ENCODE measurements at places on chromosomes 16 and 17.

- DNase-seq, result peak; percentile 71
Observed at GRCh38 chr17:48593840-48594537, 410 bp upstream of the HOXB5 start.

DNA sequence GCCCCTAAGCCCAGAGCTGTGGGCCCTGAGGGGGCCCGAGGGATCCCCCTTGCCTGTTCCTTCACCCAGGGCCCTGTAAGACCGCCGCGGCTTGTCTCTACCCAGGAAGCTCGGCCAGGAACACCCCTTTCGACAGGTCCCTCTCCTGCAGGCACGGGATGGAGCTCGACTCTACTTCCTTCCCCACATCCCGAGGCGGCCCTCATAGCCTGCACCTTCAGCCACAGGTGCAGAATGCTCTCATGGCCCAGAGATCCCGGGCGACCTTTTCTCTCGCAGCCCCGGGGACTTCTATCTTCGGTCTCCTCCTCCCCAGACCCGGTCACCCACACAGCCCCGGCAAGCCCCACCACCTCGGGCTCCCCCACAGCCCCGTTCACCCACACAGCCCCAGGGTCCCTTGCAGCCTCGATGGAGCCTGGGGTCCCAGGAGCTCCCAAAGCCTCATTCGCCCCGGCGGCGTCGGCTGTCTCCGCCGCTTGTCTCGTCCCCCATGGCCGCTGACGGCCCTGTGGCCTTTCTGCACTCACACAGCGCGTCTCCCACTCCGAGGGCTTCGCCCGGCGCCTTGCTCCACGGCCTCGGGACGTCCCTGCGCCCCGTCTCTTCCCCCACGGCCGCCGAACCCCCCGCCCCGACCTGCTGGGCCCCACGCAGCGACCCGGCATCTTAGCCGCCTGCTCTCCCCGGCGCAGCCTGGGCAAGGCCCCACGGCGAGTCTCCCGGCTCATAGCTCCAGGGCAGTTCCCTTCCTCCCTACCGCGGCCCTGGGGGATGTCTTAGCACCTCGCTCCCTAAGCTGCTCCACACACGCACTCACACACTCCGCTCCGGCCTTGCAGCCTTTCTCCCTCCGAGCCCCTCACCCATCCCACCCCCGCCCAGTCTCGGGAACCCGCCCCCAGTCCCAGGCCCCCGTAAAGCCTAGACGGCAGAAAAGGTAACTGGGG, 650 bp downstream of the KIAA0753 start:
- DNase-seq, result no peak

DNA sequence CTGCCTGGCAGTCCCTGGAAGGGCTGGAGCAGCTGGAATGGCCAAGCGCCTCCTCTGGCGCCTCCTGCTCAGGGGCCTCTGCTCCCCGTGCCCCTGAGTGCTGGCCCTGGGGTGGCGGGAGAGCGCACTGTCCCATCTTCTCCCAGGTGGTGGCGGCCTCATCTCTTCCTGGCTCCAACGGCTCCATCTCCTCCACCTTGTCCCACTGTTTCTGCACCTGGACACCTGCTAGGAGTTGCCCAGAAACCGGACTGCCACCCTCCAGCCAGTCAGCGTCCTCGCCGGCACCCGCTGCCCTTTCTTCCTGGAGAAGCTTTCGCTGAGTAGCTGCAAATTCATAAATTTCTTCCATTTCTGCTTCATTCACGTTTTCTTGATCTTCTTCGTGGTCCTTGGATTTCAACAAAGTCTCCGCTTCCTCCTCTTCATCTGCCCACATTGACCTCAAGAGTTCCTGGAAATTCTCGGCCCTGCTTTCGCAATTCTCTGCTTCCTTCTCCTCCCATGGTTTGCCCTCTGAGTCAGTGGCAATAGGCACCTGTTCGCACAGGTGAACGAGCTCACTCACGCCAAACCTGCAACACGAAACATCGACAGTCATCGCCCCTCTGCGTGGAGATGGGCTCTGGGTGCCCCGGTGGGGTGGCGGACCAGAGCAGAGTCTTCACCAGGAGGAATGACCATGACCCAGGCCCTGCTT, 13.7 kb upstream of the NLRC3 start:
- no peak for DNase-seq

DNA sequence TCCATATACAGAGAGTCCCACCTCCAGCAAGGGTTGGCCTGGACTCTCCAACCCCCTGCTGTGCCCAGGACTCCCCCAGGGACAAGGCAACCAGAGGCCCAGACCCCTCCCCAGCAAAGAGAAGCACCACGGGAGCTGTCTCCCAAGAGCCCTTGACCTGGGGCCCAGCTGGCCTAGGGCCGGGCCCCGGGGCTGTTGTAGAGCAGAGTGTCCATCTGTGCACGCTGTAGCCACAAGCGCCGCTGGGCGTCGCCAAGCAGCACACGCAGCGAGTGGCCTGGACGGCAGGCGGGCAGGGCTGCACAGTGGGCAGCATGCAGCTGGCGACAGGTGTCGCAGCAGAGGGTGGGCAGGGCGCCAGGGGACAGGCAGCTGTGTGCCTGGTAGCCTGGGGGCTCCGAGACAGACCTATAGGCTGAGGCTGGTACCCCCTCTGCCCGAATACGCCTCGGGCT, 4.3 kb downstream of the SPATA2L start:
- no peak for DNase-seq

GRCh38 chr17:80082403-80083135, 18.8 kb upstream of the GAA start:
- DNase-seq, result peak; percentile 91
